Effector CD8-positive, alpha-beta T cell (primary cell): ENCODE measurements at places on chromosomes 1 and 21.

DNA sequence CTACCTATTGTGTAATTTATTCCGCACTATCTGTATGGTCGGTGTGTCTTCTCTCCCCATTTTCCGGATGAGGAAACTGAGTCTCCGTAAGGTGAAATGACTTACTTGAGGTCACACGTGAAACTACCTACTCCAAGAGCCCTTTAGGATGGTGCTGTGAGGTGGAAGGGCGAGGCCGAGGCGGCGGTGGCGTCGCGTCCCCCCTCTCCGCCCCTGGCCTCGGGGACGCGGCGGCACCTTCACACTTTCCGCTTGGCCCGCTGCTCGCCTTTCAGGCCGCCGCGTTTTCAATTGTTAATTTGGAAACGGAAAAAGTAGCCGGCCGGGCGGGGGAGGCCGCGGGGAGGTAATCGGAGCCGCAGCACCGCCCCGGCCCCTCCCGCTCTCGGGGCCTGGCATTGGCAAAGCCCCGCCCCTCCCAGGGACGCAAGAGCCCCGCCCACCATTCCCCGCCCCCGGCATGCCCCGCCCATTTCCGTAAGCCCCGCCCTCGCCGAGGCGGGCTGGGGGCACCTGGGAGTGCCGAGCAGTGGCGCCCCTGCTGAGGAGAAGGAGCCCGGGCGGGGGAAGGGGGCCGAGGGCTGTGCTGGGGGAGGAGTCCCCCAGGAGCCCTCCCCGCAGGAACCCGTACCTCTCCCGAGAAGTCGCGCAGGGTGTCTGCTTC, 18.6 kb downstream of the KCNQ4 start:
- DNase-seq = peak; percentile 86

DNA sequence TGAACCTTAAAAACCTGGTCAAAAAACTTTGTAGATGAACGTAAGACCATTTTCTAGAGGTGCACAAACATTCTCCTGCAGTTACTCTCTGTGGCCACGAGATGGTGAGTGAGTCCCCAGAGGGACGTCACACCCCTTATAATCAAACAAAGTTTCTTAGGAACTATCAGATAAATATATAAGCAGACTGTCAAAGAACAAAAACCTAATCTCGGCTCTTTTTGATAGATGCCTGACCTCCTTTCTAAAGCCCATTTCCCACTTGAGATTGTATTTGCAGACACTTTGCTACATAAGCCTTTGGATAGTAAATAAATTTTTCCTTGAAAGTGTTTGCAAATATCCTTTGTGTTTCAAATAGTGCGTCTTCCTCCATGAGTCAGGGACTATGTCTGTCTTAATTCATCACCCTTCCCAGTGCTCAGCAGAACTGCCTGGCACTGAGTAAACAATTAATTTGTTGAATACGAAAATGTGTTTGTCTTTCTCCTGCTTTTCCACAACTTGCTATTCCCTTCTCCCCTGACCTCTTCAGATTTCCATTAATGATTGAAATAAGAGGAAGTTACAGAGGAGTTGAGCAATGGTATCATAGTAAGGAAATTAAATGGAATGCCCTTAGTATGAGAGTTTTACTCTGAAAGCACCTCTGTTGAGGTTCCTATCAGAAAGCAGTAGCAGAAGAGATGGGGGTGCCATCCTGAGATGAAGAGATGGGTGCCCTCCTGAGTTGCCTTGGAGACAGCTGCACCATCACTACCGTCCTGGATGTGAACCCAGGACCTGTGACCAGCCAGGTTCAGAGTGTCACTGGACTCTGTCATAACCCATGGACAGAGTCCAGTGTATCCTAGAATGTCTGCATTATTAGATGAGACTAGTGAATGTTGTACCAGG, 57.8 kb upstream of the RAVER2 start:
- peak; percentile 6 for DNase-seq

DNA sequence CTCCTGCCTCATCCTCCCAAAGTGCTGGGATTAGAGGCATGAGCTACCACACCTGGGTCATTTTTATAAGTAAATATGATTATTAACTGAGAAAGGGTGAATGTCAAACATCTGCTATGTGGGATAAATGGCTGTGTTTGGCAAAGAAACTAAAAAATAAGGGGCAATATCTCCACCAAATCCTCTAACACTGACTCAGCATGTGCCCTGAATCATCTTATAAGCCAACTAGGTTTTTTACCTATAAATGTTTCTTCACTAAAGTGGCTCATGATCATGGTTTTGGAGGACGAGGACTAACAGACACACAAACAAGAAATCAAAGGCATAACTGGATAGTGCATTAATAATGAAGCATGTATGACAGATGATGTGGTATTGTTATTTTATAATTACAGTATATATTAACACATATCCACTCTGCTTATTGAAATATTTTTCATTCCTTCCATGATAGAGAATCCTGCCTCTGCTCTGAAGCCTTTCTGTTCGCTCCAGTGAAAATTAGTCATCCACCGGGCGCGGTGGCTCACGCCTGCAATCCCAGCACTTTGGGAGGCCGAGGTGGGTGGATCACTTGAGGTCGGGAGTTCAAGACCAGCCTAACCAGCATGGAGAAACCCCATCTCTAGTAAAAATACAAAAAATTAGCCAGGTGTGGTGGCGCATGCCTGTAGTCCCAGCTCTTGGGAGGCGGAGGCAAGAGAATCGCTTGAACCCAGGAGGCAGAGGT, 11.7 kb upstream of the ARHGAP29 start:
- DNase-seq = no peak

DNA sequence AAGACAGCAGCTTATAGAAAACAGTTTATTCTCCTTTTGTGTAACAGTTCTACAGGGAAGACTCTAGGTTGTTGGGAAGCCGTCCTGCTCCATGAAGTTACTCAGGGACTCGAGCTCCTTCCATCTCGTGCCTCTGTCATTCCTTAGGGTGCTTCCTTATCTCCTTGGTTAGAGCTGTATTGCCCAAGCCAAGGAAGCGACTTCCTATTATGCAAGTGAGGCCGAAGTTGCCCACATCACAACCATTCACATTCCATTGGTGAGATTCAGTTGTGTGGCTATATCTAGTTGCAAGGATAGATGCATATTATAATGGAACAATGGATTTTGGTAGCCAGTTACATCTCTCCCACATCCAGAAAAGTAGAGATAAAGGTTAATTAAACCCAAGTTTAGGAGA, 9.0 kb downstream of the GSTM5 start:
- DNase-seq = no peak

GRCh38 chr1:14748151-14748550, 149.7 kb downstream of the KAZN start:
- DNase-seq = no peak

DNA sequence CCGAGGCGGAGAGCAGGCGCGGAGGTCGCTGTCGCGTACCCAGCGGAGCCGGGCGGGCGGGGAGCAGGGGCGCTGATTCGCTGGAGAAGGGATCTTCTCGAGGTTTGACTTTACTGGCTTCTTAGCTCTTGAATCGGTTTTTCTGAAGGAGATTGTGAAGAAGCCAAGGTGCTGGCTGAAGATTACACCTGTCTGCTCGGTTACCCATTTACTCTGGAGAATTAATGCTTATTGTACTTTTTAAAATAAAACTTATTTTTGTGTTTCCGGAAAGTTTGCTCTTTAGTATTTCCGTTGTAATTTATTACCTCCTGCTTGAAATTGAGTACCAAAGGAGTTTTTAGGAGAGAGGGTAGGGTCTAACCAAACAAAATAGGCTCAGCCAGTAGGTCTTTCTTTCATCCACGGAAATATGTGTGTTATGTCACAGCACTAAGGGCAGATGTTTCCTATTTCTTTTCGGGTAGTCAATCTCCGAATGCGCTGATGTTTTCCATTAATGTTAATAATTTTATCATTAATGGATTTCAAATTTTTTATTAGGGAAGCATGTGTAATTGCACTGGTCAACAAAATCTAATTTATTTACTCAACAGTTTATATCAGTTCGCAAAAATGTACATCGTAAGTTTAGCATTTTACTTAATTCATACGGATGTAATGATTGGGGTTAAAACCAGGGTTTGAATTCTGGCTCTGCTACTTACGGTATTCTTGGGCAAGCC, 510 bp upstream of the GNG5 start:
- no peak for DNase-seq

GRCh38 chr1:229596925-229597699, 28.8 kb downstream of the TAF5L start:
- no peak for DNase-seq

GRCh38 chr1:226186124-226187018, at the start of gene ACBD3:
Gene ACBD3, minus strand, starts transcription at chr1:226186741. Its CDS starts 66 bp downstream, at chr1:226186675.
- peak; percentile 71 for DNase-seq

- DNase-seq = no peak
Observed at GRCh38 chr1:52296345-52296744, 69.7 kb downstream of the CC2D1B start.

GRCh38 chr21:42518215-42518614, 4.6 kb downstream of the SLC37A1 start:
- no peak for DNase-seq

- DNase-seq = peak; percentile 13
Observed at GRCh38 chr1:155324717-155325602, 4.3 kb downstream of the RUSC1 start.

GRCh38 chr1:90708236-90708786, 8.8 kb downstream of the BARHL2 start:
- DNase-seq = no peak

DNA sequence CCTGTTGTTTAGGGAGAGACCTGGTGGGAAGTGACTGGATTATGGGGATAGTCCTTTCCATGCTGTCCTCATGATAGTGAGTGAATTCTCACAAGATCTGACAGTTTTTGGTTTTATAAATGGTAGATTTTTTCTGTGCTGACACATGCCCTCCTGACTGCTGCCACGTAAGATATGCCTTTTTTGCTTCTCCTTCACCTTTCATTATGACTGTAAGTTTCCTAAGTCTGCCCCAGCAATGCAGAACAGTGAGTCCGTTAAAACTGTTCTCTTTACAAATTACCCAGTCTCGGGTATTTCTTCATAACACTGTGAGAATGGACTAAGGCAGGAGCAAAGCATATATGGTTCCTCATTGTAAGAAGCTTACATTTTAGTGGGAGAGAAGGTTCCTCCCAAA, 1727.2 kb downstream of the NCAM2 start:
- no peak for DNase-seq

GRCh38 chr1:221987860-221988520, 246.1 kb upstream of the DUSP10 start:
- no peak for DNase-seq

DNA sequence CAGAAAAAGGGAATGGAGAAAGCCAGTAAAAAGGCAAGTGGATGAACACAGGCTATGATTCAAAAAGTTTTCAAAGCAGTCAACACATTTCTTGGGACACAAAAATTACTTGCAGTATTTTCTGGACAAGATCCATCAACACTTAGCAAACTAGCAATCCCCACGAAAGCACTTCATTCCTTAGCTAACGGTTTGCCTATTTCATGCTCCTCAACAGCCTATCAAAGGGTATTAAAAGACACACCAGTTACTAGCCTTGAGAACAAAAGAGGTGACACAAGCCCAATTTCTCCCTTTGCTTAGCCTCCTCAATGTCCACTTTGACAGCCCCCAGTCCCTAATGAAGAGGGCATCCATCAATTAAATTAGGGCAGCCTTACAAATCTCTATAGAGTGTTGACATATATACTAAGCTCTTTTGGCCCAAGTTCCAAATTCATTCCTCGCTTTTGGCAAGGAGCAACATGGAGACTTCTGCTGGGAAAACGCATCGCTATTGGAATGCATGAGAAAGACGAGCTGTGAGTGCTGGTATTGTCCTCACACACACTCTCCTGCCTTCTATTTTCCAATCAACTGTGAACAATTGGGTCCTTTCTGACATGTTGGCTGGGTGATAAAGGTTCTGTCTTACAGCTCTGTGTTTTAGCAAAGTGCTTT, 180.0 kb downstream of the TNR start:
- no peak for DNase-seq

DNA sequence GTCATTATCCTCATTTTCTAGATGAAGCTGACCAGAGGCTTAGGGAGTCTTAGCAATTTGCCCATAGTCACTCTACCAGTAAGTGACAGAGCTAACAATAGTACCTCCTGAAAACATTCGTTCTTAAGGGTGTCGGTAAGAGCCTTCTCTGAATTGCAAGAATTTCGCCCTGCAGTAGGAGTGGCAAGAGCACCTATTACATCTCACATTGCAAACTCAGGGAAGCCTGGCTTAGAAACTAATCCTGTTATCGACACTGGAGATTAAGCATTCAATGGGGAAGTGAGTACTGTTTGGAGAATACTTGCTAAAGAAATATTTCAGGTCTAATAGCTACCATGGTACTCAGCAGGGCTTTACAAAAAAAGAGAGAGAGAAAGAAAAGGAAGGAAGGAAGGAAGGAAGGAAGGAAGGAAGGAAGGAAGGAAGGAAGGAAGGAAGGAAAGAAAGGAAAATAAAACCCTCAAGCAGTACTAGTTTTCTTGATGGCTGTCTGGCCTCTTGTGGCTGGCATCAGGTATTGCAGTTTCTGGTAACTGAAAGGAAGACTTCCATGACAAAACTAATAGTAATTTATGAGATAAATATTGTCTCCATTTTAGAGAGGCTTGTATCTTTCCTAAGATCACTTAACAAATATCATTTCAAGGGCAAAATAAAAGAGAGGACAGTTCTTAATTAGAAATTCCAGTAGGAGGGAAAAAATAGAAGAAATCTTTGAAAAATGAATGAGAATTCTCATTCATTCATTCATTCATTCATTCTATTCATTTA, 10.4 kb downstream of the C1orf226 start:
- DNase-seq = no peak

DNA sequence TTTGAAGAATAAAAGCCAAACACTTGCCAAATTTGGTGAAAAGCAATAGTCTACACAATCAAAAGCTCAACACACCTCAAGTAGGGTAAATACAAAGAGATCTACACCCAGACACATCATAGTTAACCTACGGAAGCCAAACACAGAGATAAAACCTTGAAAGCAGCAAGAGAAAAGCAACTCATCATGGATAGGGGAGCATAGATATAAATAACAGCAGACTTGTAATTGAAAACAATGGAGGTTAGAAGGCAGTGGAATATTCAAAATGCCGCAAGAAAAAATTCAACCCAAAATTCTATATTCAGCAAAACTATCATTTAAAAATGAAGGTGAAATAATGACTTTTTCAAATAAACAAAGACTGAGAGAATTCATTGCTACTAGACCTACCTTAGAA, 105.1 kb downstream of the ITSN1 start:
- DNase-seq = no peak

GRCh38 chr1:186754542-186755145, 74.1 kb upstream of the PLA2G4A start:
- DNase-seq = no peak

GRCh38 chr1:8862528-8862927, 16.0 kb downstream of the ENO1 start:
- DNase-seq = peak; percentile 14

GRCh38 chr1:118304722-118305359, 119.8 kb upstream of the SPAG17 start:
- no peak for DNase-seq

DNA sequence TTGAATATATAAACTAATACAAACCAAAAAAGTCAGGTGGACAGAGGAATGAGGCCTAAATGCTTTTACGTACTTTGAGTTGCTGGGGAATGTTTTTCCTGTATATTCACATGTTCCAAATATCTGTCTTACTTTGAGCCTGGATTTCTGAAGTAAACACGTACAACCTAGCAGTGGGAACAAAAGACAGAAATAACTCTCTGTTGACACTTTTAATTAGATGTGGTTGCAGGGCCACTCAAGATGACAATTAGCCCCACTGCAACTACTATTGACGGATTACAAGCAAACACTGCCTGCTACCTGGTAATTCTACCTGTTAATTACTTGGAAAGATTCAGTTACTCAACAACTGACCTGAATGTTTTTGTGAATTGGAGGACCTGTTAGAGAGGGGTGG, 196.9 kb downstream of the TTLL7 start:
- DNase-seq = no peak

- no peak for DNase-seq
Observed at GRCh38 chr1:164563721-164564360, 4.9 kb downstream of the PBX1 start.

GRCh38 chr1:52511439-52511838, 41.5 kb downstream of the TUT4 start:
- no peak for DNase-seq
